ENCODE measurements at places on chromosomes 16 and 17.

DNA sequence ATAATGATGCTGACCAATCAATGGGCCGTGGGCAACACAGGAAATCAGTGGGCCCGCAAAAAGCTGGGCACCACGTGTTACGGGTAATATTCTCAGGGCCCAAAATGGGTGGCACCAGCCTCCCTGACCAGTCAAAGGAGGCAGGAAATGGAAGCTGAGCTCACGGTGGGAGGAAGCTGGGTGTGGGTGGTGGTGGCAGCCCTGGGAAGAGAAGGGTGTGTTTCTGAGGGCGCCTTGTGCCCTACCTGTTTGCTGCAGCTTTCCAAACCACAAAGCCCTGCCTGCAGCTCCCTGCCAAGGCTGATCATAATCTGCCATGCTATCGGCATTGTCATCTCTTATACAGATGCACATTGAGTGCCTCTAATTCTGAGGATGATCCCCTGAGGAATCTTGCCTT, 457.9 kb downstream of the SLC39A11 start:
- DNase-seq = no peak

GRCh38 chr16:47359478-47359877, 101.4 kb downstream of the ITFG1 start:
- DNase-seq = no peak

DNA sequence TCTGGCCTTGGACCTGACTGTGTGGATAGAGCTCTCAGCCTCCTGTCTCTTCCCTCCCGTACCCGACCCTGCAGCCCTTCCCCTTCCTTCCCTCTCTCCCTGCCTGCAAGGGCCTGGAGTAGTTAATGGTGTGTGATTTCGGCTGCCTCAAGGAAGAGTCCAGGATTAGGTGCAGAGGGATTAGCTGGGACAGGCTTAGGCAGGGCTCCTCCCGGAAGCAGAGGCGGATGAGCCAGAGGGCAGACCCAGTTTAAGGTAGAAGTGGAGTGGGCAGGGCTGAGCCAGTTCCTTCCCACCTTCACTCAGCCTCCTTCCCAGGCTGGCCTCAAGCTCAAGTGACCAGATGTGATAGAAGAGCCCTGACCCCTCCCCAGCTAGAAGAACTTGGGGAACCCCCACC, 16.8 kb downstream of the GUCY2D start:
- DNase-seq = no peak

GRCh38 chr17:38568274-38568673, 37.5 kb downstream of the SRCIN1 start:
- no peak for DNase-seq

DNA sequence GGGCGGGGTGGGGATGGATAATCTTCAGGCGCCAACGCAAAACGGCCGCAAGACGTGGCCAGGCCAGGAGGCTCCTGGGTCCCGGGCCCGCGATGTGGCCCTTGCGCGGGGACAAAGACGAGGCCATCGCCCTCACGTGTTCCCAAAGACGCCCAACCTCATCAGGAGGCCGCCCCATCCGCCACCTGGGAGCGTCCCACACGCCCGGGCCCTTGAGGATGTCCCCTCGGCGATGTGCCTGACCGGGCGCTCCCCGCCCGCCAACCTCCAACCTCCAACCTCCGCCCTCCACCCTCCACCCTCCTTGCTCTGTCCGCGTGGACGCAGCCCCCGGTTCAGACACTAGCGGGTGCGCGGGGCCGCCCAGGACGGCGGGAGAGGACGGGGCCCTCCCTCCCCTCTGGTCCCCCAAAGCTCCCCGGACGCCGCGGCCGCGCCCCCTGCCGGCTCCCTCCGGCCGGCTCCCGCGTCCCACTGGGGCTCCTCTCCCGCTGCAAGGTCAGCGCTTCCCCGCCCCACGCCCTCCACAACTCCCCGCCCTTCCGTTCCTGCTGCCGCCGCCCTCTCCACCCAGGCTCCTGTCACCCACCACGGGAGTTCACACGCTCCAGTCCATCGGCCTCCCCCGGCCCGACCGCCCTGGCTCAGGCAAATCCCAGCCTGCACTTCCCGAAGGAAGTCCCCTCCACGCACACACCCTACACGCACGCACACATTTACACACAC, 250.8 kb upstream of the RPL38 start:
- peak; percentile 83 for DNase-seq

GRCh38 chr17:57324060-57324459, 67.7 kb downstream of the MSI2 start:
- no peak for DNase-seq

Measured in urothelium cell line (cell line).